Esophagus squamous epithelium (tissue), 5 donors: ENCODE measurements at places on chromosomes 1 and 21. TPM values are rescaled to one million over a fixed set of nuclear protein-coding genes. Genes with fewer than 3 reads are reported as not detected.

CLK2 gene
- total RNA-seq = 35.1 TPM

PIK3C2B gene
- 21.2 TPM for total RNA-seq

AMY2B gene
- total RNA-seq = 3.7 TPM

BACE2 gene
- 51.5 TPM for total RNA-seq

NR0B2 gene
- not detected for total RNA-seq

CD101 gene
- total RNA-seq = 1.8 TPM

GRCh38 chr1:42484382-42484781, 21.3 kb downstream of the CCDC30 start:
- no peak for DNase-seq

DNA sequence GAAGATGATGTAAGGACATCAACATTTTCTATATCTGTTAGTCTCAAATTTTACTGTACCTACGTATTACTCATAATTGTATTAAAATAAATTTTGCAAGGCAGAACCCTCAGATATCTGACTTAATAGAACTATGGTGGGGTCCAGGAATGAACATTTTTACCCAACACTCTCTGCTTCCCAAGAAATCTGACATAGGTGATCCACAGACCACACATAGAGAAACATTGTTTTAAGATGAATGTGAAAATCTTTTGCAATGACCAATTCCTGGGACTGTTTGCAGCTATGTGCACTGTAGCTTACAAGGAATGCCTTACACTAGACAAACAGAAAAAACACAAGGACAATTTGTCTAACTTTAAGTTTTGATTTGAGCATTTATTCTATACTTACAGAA, 645.6 kb upstream of the ADGRL2 start:
- DNase-seq = no peak

DNA sequence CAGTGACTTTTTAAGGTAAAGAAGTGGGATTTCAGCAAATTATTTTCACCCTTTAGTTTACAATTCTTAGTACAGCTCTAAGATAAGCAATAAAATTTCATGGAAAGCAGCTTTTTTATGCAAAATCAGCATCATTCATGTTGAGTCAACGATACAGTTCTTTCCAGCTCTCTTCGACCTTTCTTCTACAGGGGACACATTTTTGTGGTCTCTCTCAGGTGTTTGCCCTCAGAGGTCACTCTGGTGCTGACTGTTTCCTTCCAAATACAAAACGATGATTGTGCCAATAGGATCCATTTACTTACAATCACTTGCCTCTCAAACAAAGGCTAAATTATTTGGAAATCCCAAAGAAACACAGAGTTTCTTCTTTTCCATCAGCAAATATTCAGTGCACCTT, 51.0 kb downstream of the PSMG1 start:
- no peak for DNase-seq

DNA sequence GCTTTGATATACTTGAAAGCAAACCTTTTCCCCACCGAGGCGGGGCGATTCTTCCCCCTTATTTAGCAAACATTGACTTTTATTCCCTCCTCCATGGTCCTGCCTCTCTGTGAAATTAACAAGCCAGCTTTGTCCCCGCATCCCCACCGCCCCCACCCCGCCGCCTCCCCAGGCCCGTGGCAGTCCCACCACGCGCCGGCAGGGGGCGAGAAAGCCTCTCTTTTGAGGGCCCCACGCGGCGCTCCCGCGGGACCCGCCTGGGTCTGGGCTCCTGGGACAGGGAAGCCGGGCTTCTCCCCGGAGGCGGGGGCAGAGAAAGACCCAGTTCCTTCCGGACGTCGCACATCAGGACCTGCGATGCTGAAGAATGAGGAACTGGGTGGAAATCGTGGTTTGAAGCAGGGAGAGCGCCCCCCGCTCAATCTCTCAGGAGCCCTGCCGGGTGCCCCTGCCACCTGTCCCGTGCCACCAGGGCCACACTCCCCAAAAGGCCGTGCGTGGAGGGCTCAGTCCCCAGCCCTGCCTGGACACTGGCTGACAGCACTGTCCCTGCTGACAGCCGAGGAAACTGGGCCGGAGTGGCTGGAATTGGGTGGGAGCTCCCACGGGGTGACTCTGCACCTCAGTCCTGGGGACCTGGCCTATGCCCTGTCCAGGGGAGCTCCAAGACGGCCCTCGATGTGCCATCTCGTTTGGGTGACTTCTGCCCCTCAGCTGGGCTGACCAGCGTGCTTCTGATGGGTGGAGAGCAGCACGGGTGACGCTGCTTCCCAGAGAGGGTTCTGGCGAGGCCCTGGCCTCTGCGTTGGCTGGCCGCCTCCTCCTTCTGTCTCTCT, 8.6 kb upstream of the ACTRT2 start:
- no peak for DNase-seq

GRCh38 chr21:42474043-42474831, 21.8 kb downstream of the RSPH1 start:
- DNase-seq = no peak

DNA sequence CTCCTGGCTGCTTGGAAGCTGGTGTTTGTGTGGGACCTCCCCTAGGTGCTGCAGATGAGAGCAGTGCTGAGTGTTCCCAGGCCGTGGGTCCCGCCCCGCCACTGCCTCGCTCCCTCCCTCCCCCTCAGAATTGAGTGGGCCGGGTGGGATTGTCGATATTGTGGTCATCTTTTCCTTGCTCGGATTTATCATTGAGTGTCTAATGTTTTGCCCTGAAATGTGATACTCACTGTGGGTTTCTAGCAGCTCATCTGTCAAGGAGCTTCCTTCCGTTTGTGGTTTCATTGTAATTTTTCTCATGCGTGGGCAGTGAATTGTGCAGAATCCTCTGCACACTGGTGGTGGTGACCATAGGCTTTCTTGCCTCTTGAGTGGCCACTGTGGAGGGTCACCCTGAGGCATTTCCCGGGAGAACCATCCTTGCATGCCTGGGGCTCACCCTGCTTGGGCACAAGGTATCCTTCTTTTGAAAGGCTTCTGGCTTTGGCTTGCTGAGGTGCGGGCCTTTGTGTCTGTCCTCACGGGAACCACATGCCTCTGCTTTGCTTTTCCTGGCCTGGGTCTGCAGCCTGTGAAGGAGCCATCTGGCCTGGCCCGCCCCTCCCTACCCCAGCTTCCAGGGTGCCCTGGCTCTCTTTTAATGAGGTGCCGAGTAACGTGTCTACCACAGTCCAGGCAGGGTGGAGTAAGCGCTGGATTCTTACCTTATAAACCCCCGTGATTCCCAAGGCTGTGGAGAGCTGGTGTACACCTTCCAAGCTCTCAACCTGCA, 25.6 kb downstream of the SLX9 start:
- DNase-seq = no peak

DNA sequence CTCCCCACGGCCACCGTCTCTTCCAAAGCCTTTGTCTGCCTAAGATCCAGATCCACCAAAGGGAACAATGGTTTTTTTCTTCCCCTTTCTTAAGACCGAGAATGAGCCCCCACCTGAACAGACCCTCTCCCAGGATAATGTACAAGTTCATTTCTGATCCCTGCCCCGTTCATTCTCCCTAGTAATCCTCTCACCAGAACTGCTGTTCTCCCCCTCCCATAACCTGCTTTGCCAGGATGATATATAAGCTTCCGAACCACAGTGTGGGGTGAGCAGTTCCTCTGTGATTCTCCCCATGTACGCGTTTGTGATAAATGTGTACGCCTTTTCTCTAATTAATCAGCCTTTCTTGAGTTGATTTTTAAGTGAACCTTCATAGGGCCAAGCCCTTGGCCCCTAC, 4.9 kb downstream of the RD3 start:
- no peak for DNase-seq

- DNase-seq = no peak
These were observed 18.1 kb downstream of the CFAP45 start for GRCh38 chr1:159881622-159882526.

- DNase-seq = no peak
These were observed 30.7 kb downstream of the HSPG2 start for GRCh38 chr1:21906173-21907078.

- no peak for DNase-seq
These were observed 25.3 kb downstream of the TFF3 start for GRCh38 chr21:42289926-42290325.

GRCh38 chr1:46333300-46334029, 7.1 kb upstream of the NSUN4 start:
- no peak for DNase-seq

- DNase-seq = no peak
These were observed 69.8 kb downstream of the TPR start for GRCh38 chr1:186304982-186305949.

DNA sequence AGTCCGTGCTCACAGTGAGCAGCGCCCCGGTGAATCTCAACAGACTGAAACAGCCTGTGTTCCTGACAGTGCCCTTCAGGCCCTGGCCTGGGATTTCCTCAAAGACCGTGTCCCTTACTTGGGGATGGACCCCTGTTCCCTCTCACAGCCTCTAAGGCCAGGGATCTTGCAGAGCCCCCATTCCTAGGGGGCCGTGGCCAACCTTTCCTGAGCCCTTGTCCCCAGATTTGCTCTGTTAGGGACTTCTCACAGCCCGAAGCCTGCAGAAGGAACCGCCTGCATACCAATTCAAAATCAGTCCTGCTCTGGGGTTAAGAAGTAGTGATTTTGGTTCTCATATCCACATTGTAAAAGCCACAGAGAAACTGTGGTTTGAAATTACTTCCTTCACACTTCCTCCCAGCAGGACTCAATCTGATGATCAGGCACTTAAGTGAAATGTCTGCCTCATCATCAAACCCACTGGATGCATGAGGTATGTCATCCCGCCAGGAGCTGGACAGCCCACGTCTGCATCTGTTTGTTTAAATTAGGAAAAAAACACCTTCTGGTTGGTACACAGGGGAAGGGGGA, 14.9 kb downstream of the ABCA4 start:
- DNase-seq = no peak

DNA sequence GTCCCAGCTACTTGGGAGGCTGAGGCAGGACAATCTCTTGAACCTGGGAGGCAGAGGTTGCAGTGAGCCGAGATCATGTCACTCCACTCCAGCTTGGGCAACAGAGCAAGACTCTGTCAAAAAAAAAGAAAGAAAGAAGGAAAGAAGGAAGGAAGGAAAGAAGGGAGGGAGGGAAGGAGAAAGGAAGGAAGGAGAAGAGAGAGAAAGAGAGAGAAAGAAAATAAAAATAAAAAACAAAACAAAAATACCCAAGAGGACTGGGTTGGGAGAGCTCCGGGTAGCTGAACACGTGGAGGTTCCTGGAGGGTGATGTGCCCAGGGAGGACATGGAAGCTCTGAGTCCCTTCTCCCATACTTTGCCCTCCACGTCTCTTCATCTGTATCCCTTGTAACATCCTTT, 45.7 kb upstream of the CITED4 start:
- DNase-seq = no peak

DNA sequence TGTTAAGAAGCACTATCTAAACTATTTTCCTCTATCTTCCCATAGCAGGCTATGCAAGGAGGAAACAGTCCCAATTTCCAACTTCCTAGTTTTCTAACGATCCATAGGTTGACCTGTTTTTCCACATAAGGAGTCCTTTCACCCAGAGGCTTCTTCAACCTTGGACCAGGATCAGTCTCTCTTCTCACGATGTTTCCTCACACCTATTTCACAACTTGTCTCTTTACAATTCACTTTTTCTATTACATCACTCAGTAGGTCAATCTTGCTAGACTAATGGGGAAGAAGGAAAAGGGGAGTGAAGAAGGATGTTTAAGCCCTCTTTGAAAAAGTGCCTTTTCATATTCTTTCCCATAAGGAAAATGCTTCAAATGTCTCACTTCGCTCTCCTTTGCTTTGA, 15.9 kb downstream of the PALMD start:
- no peak for DNase-seq

DNA sequence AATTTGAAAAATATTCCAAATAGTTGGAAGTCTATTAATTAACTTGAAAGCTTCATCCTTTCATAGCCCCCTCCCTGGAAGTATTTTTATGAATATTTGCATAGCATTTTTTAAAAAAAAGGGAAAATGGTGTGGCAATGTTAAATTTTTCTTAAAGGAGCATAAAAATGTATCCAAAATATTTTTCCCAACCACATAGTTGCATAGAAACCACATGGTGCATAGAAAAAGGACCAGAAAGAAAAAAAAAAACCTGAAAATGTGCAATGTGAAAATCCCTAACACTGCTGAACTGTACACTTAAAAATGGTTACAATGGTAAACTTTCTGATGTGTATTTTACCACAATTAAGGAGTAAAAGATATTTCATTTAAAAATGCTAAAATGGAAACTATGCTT, 8.0 kb downstream of the C1orf167 start:
- no peak for DNase-seq

DNA sequence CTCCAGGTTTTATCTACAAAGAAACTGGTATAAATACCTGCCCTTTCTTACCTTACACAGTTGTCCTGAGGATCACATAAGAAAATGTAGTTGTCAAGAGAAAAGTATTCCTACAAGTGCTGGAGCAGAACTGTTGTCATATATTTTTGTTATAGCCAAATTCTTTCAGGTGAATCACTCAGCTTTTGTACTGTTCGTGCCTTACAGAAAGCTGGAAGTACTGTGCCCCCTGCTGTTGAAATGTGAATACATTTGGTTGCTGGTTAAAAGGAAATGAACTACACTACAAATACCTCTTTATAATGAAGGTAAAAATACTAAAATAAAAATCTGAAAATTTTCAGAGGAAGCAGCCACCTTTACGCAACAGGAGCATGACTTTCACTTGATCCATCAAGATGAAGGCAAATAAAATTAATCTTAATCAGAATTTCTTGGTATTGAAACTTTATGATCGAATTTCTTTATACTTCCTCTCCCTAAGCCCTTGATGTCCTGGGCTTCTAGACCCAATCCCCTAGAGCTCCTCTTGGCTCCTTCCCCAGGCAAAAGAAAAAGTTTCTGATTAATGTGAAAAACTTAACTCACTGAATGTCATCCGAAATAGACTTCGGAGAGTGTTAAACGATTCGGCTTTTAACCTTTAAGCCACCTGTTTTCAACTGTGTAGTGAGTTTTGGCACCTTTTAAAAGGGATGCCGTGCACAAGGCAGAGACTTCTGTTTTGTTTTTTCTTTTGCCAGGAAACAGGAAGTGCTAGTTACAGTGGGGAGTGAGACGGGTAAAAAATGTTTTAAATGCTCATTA, 12.5 kb downstream of the CHML start:
- no peak for DNase-seq

DNA sequence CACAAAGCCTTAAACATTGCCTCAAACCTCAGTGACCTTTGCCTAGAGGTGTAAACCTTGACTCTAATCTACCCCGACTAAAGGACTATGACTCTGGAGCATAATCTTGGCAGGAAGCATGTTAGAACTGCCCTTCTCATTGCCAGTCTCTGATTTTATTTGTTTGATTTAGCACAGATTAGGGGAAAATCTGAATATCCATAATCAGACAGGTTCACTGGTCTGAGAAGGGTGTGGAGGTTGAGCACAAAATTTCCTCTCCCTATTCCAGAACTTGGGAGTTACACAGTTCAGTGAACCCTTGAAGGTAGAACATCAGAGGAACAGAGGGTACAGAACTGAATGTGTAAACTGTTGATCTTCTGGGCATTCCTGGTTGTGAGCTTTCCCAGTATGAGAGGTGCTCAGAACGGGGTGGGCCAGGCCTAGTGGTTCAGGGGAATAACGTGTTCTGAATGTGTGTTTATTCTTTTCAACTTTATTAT, 8.3 kb upstream of the PSMB4 start:
- DNase-seq = no peak

DNA sequence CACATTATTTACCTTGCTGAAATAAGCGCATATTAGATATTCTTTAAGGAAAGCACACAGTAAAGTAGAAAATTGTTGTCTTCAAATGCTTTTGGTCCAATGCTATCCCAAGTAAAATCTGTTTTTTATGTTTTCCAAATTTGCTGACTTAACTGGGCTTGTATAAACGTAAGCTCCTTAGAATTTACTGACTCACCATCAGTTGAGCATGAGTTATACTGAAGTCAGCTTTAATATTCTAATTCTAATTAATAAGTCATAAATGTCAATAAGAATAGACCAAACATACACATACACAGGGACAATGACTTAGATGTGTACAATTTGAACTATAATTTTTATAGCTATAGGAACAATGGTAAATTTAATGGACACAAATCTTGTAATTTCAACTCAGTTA, 319.2 kb downstream of the TPR start:
- DNase-seq = no peak
